ENCODE measurements at places on chromosomes 5 and 9.
A peak's percentile ranks its signal among the peaks of the same experiment; 100 is the strongest.

DNA sequence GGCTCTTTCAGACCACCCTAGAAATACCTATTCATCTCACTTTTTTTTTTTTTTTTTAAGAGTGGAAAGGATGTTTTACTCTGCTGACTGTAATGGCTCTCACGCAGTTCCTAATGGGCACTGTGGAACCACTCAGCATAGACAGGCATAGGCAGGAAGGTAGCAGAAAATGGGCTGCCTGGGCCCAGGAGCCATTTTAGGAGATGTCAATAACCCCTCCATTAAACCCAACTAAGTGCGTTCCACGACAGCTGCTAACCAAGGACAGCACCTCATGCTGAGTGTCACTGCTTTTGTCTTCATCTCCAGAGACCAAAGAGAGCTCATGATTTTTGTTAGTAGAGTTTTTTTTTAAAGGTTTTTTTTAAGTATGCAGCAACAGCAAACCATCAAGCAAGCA lies 15.3 kb downstream of the MAP1B start:
- DNase-seq = no peak

GRCh38 chr5:2165203-2165602 lies 282.5 kb upstream of the IRX4 start:
- no peak for DNase-seq

DNA sequence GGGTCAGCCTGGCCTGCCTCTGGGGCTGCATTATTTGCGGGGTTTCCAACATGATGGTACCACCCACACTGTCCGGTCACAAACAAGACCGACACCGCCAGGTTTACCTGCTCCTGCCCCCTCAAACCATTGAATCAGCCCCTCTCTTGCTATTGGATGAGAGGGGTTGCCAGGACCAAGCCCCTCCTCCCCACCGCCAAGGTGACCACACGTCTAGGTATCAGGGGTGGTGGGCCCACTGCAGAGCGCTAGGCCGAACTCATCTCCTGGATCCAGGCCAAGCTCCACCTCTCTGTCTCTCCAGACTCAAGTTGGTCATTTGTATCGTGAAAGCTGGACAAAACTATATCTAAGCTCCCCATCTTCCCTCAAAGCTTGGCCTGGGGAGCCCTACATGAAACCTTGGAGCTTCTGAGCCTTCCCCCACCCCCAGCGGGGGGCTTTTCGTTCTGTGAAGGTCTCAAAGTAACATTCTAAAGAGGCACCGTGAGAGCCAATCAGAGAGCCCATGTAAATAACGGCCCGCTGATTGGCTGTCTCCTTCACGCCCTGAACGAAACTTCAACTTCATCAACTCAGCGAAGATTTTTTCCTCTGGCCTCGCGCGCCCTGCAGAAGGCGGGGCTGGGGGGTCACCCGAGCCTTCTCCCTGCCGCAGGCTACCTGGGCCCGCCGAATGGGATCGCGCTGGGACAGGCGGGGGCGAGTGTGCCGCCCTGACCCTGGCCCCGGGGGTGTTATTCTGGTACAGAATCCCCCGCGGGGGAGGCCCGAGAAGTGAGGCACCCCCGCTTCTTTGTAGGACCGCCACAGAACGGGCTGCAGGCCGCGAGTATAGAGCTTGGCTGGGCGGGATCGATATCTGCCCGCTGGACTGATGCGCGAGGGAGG lies 49.6 kb upstream of the PSD2 start:
- peak; percentile 30 for DNase-seq

- no peak for DNase-seq
Measured at GRCh38 chr5:130514984-130515690, 610.9 kb downstream of the CHSY3 start.

GRCh38 chr9:16180546-16180945 lies 627.7 kb downstream of the CCDC171 start:
- no peak for DNase-seq

DNA sequence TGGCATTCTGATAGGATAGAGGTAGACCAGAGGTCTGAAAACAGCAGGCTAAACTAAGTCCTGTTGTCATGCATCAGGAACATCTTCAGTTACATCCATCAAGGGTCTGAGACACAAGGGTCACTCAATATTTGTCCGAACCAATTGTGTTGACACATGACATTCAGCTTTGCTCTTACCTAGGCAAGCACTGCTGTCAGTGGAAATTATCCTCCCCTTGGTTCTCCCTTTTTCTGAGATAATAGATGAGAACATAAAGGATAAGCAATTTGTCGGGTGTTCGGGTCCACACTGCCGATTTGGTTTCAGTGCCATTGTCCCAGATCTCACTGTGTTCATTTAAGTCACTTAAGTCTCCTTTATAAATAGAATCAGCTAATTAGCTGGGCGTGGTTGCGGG lies 148.3 kb upstream of the MSX2 start:
- DNase-seq = no peak

DNA sequence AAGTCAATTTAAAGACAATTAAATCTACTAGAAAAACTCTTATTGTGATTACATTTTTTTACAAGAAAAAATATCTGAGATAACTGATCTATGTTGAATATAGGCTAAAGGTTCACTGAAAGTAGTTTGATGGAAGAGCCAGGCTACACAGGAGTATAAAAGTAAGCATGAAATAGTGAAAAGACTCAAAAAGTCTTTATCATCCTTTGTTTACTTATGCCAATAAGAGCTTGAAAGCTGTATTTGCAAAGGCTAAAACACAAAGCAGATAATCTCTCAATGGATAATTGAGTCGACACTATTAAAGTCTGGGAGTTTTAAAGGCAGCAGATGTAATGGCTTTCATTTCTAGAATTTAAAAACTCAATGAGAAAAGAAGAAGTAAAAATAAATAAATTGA lies 42.0 kb downstream of the SSBP2 start:
- no peak for DNase-seq

DNA sequence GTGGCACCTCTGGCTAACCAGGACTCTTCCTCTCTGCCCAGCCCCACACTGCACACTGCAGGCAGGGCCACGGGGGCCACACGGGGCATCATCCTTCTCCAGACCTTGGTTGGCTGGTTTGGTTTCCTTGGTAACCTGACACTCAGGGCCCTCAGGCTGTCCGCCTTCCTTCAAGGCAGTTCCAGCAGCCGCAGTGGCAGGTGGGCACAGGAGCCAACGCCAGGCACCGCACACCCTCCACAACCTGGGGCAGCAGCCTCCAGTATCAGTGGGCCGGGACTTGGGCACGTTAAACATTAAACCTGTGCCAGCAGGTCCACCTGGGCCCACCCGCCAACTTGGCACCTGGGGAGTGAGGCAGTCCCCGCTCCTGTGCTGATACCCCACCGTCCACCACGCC lies 1.9 kb downstream of the NPDC1 start:
- no peak for DNase-seq

- DNase-seq = no peak
Measured at GRCh38 chr5:39758426-39758825, 333.6 kb upstream of the DAB2 start.

DNA sequence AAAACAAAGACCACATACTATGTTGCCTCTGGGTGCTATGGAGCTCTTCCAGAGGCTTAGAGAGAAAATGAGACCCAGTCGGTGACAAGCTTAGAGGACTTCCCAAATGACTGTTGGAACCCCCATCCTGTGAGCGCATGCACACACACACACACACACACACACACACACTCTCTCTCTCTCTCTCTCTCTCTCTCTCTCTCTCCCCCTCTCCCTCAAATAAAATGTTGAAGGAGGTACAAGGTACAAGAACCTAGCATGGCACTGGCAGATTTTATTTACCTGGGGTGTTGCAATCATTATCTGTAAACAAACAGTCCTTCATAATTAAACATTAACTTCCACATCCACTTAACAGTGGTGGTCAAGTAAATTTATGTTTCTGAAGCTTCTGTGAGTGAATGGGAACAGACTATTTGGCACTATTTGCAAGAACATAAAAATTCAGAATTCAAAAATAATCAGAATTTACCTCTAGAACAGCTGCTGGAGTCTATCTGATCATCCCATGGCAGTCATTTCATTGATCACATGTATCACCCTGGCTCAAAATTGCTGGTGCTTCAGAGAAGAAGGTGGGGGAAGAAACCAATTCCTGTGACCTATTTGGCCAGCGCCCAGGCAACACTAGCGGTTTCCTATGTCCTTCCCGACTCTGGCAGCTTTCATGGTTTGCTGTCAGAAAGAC lies 24.9 kb downstream of the TRPM3 start:
- no peak for DNase-seq

DNA sequence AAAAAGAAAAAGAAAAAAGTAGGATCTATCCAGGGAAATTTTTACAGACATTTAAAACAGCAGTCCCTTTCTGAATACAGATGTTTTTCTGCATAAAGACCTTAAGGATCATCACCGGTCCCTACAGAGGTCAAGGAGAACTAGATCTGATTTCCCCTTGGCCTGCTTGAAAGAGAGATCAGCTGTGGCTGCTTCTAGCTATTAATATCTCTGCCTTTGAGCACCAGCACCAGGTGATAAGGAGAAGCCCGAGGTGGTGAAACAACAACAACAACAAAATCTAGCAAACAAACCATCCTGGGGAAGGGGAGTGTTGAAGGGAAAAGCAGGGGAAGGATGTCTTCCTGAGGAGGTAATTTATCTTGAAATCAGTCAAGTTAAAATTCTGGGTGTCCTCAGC lies 42.1 kb downstream of the ZNF366 start:
- no peak for DNase-seq

DNA sequence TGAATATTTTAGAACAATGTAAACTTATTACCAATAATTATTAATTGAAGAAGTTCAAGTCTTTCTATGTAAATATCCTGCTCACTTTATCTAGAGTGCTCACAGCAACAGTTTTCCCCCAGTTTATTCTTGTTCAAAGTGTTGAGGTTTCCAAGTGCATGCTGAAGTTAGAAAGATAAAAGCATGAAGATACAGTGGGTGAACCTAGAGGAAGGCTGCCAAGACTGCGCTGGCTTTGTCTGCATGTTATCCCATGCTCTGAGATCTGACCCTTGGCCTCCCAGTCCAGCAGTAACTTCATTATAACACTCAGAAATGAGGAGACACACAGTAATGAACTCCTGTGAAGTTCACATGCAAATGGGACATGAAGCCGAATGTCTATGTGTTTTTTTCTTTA lies 76.0 kb upstream of the PIP5K1B start:
- DNase-seq = no peak

DNA sequence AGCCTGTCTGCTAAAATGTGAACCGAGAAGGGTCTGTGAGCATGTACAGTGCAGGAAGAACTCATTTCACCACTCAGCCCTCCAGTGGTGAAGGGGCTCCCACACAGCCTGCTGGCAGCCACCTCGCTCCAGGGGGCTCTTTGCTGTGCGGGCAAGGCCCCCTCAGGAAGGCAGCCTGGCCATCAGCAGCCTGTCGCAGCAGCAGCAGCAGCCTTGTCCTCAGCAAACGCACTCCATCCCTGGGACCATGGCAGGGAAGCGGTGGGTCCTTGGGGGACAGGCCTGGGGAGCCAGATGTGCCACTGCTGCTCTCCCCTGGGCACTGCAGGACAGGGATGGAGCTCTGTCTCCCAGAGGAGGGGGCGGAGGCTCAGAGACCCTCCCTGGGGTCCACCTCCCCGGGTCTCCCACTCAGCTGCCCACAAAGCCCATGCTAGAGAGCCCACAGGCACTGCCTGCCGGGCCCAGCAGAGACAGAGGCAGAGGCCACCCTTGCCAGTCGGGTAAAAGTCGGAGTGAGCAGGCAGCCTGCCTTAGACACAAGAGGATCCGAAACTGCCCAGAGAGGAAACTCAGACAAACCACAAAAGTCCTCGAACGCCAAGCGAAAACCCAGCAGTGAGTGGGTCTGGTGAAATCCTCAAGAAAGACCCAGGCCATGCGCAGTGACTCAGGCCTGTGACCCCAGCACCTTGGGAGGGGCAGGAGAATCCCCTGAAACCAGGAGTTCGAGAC lies 8.0 kb downstream of the BRD3 start:
- no peak for DNase-seq

DNA sequence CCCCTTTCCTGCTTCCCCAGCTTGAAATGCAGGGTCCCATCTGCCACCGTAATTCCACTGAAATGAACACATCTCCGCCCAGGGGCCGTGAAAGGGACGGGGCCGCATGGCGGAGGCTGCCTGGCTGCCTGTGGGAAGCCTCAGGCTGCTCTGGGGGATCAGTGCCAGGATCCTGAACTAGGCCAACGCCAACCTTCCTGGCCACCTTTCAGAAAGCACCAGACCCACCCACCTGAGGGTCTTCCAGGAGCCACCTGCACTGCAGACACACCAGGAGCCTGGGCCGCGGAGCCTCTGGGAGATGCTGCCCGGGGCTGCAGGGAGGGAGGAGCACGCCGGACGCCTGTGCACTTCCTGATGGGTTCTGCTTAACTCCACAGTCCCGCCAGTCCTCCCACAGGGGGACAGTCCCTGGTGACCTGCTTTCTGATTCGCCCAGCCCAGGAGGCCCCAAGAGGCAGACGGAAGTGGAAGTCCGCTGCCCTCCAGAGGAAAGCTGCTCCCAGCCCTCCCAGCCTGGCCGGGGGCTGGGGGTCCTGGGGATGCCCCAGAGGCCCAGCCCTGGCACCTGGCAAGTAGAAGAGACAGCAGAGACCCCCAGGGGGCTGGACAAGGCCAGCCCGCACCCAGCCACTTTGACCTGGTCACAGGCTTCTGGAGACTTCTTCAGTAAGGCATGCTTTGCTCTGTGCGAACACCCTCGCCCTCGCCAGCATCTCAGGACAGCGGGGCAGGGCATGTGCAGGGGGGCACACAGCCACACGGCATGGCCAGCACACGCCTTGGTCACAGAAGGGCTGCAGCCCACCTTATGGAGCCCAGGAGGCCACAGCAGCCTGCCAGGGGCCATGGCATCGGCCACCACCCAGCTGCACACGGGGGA lies at the start of gene CARD9:
Gene CARD9 (minus strand): TSS at position 370 of the 883 bp plus-strand sequence. CDS start 1,591 bp downstream, outside the sequence.
- DNase-seq = no peak

GRCh38 chr5:151676719-151677118 lies 10.0 kb downstream of the SPARC start:
- DNase-seq = no peak

DNA sequence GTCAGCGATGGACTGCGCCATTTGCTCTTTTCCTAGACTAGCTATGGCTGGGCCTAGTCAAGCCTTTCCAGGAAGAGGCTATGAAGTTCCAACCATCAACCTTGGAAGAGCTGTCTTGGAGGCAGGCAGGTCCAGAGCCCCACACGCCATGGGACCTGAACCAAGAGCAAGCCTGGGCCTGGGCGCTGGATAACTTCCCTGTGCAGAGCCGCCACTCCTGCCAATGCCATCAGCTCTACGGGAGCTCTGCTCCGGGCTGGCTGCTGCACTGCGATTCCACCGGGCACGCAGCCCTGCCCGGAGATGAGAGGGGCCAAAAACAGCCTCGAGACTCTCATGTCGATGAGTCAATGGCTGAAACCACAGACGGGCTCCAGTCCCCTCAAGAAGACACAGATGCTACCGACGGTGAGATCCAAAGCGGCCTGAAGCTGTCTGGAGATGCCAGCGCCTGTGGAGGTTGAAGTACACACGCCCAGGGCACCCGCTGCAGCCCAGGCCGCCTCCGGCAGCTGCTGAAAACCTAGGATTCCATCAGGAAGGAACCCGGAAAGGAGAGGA lies 103.7 kb upstream of the SELENOP start:
- DNase-seq = no peak

Measured in stimulated activated CD4-positive, alpha-beta T cell treated with anti-CD3 and anti-CD28 coated beads, Interleukin-12 subunit alpha, Interleukin-12 subunit beta, amount 100 ng/mL, for 4 hours (primary cell).